ENCODE measurements at places on chromosomes 16 and 17.

- no peak for DNase-seq
Observed at GRCh38 chr17:72843591-72843990, 248.9 kb downstream of the SLC39A11 start.

- DNase-seq: no peak
Observed at GRCh38 chr17:65783845-65784334, 222.4 kb upstream of the AXIN2 start.

- no peak for DNase-seq
Observed at GRCh38 chr17:31295489-31295871, 1.6 kb downstream of the OMG start.

DNA sequence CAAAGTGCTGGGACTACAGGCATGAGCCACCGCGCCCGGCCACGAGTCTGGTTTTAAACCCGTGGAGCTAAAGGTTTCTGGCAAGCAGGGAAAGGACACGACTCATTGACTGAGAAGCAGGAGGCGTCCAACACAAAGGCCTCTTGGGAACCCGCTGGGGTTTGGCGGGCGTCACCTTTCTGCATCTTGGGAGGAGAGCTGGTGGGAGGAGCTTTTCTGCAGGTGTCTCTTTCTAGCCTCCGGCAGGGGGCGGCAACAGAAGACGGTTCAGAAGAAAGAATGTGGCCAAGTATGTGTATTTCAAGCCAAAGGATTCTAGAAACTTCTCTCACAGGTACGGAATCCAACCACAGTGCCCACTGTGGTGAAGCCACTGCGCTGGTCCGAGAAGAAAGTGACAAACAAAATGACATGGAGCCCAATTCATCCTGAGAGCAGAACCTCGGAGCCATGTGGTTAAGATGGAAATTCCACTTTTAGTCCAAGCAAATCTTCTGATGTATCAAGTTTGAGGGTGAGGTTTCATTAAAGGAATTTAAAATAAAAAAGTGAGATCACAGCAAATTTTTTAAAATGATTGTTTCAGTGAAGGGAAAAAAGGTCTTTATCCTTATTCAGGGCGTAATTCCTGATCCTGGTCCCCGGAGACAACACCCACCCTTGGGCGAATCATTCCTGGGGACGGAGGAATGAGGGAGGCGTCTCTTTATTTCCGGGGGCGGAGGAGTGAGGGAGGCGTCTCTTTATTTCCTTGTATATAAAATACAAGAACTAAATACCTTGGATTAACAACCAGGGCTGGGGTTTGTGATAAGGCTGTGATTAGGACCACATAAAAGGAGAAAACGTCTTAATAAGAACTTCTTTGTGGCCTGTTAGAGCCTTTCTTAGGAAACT, 97.6 kb downstream of the MRM3 start:
- peak; percentile 87 for DNase-seq

GRCh38 chr17:80883831-80884735, 107.6 kb upstream of the CHMP6 start:
- DNase-seq: no peak

Data from H1 (cell line).